ENCODE measurements at places on chromosomes 1 and 21.

GRCh38 chr1:212712451-212713303, 13.0 kb upstream of the BATF3 start:
- no peak for DNase-seq

- no peak for DNase-seq
These were observed 93.9 kb upstream of the ADGRL2 start for GRCh38 chr1:81706650-81707435.

DNA sequence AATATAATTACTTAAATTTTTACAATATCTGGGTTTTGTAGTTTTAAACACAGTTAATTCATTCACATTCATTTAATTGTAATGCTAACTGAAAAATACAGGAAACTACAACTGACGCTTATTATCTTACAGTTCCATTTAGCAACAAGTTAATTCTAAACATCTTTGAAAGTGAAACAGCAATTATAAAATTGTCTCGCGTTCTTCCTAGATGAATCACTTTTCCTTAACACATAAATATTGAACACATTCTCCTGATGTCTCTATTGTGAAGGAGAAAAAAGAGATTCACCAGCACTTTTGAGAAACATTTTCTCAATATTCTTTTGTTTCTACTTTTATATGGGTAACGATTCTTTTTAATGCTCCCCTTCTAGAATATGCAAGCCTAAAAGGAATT, 6.4 kb downstream of the PTGFR start:
- DNase-seq, result no peak

DNA sequence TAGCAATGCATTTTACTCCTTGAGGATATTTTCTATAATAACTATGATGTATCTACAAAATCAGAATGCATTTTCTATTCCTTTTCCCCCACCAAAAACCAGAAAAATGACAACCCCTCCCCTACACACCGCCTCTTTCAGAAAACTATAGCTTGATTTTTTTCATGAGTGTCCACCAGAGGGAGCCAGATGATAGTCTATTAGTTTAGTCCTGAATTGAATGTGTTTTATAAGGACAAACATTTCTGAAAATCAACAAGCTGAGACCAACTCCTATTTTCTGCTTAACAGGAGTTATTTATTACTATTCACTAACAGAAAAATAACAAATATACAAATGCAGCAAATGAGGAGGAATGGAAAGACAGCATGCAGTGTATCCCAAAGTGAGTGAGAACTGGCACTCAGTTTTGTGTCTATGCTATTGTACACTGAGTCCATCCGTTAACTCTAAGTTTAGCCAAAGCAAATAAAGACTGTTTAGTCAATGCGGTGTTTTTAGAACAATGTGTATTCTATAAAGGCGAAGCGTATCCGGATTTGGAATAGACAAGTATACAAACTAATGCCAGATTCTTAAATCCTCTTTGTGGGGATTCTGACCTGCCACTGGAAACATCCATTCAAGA, 182.6 kb downstream of the VAV3 start:
- DNase-seq, result peak; percentile 58
